ENCODE measurements at places on chromosomes 6 and 20.

DNA sequence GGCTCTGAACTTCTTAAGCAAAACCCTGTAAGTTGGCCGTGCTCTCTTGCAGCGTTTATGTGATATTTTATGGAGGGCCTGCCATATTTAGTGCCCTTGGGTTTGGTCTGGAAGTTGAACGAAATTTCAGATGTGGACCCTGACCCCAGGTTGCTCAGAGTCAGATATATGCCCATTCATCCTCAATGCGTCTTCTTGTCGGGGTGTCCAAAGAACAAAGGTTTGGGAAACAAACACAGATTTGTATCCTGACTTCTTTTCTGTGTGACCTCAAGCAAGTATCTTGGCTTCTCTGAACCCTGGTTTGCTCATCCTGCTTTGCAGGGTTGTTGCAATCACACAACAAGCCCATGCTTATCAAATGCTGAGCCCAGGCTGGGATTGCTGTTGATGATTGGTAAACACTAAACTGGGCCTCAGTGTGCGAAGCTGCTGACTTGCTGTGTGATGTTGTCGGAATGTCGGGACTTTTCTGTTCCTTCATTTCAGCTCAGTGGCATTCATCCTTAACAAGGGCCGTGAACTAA lies 103.5 kb upstream of the PTPN1 start:
- no peak for DNase-seq

DNA sequence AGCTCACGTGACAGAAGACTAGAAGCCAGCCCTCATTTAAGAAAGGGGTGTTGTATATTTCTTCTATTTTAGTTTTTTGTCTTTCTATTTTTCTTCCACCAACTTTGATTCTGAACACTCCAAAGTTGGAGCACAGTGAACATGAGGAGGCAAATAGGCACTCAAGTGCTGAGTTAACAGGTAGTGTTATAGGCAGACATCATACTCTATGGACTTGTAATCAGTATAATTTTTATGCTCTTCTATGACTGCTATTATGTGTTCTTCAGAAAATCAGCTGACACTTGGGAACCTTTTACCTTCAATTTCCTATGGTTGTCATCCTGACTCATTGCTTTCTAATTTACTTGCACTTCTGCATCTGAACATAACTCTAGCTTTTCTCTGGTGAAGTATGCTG lies 396.3 kb upstream of the EYS start:
- no peak for DNase-seq

- DNase-seq = no peak
These were observed 586.6 kb downstream of the KIF16B start for GRCh38 chr20:15986690-15987089.

GRCh38 chr6:26235302-26235670 lies 129.7 kb upstream of the BTN3A2 start:
- DNase-seq = peak; percentile 21

DNA sequence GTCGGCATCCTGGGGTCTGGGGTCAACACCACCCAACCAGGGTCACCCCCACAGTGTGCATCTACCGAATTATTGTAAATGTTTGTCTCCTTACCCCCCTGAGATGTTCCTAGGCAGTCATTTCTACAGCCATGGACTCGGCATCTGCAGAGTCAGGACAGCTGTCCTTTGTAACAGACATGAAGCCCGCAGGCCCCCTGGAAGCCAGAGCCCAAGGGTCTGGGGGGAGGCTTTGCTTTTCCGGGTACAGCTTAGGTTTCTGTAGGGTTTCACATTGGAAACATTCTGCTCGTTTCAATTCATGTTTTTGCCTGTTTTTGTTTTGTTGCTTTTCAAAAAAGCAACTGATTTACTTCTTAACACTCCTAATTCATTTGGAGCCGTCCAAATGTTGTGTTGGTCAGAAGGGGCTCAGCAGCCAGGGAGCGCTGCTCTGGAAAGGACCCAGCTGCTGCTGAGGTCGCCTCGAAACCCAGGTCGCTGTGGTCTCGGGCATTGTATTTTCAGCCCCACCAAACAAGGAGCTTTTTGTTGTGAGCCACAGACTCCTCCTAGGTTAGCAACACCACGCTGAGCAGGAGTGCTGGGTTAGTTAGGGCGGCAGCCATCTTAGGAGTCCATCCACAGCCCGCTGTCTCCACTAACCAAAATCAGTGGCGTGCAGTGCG lies 160.4 kb downstream of the TMEM242 start:
- DNase-seq = no peak

- no peak for DNase-seq
These were observed 6.6 kb downstream of the SLC2A4RG start for GRCh38 chr20:63745961-63746731.

GRCh38 chr6:164660781-164661180 lies 648.6 kb downstream of the C6orf118 start:
- no peak for DNase-seq

GRCh38 chr6:127031511-127031910 lies 87.0 kb upstream of the RSPO3 start:
- no peak for DNase-seq

DNA sequence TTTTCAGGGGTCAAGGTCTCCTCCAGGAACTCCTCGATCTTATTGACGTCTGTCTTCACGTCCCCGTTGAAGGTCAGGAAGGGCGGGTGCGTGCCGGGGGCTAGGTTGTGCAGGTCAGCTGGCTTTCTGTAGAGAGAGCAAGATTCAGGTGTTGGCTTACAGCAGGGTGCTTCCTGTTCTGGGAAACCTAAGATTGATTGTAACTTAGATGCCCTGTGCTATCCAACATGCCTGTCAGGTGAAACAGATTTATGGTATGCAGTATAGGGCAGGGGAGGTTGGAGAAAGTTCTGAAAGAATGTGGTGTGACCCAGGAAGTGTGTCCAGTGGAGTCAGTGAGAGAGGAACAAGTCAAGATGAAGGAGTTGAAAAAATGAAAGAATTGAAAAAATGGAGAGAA lies 66.4 kb downstream of the CLIC5 start:
- DNase-seq = peak; percentile 28

DNA sequence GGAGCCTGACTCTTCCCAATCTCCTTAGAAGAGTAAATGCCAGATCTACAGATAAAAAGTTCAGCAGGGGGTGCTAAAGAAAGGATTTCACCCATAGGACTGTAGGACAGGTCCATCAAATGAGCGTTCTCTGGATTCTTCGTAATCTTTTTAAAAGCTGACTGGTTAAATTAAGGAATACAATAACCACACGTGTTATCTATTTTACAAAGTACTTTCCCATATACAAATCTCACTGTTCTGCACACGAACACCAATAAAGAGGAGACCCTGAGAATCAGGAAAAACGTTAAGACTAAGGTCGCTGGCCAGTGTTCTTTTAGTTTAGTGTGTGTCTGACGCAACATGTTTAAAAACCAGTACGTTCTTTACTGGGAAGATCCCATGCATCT lies 542 bp downstream of the TUBE1 start:
- peak; percentile 54 for DNase-seq

DNA sequence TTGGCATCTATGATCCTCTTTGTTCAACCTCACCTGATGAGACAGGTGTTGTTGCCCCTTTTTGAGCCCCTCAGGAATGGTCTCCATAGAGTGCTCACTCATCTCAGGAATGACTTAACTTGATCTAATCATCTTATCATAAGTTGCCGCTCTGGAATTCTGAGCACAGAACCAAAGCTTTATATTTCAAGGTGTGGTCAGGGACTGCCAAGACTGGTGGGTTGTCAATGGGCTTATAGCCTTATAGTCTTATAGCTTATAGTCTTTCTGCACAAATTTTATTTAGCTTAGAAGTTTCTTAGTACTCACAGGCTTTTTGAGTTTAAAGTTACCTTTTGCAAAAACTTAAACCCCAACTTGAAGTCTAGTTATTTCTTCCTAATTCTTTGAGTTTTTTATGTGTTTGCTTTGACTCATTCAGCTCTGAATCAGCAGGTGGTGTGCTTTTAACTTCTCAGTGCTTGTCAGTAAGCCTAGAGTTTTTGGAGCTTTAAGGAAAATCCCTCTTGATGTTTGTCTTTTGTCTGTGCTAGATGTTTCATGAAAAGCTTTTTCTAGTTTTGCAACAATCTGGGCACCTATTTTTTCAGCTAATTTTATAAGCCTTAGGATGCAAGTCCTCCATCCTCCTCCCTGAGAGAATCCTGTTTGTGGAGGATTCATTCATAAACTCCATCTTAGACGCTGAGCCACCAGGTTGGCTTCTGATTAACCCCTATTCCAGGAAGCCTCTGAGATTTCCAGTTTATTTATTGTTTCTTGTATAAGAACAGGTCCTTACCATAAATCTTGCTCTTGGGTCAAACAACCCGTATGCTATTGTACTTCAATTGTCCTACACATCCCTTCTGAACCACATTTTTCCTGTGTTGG lies 72.3 kb upstream of the SSTR4 start:
- DNase-seq = no peak

GRCh38 chr20:53964067-53964466 lies 106.3 kb downstream of the BCAS1 start:
- no peak for DNase-seq

GRCh38 chr6:6790891-6791290 lies 202.4 kb downstream of the LY86 start:
- DNase-seq = no peak

DNA sequence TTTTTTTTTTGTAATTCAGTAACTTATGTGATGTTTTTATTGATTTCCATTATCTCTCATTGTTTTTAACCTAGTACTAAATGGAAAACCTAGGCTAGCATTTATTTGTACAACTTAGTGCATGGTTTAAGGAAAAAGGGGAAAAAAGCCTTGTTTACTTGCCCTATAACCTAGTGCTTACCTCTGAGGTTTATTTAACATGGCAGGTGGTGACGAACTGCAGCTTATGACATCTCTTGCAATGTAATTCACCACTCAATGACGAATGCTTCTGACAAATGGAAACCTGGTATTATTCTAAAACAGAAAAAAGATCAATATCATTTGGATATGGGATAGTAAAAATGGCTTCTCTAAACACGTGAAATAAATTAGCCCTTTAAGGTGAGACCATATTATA lies 618.6 kb upstream of the FLRT3 start:
- no peak for DNase-seq

GRCh38 chr20:45209924-45210323 lies 3.1 kb downstream of the SEMG1 start:
- DNase-seq = no peak

DNA sequence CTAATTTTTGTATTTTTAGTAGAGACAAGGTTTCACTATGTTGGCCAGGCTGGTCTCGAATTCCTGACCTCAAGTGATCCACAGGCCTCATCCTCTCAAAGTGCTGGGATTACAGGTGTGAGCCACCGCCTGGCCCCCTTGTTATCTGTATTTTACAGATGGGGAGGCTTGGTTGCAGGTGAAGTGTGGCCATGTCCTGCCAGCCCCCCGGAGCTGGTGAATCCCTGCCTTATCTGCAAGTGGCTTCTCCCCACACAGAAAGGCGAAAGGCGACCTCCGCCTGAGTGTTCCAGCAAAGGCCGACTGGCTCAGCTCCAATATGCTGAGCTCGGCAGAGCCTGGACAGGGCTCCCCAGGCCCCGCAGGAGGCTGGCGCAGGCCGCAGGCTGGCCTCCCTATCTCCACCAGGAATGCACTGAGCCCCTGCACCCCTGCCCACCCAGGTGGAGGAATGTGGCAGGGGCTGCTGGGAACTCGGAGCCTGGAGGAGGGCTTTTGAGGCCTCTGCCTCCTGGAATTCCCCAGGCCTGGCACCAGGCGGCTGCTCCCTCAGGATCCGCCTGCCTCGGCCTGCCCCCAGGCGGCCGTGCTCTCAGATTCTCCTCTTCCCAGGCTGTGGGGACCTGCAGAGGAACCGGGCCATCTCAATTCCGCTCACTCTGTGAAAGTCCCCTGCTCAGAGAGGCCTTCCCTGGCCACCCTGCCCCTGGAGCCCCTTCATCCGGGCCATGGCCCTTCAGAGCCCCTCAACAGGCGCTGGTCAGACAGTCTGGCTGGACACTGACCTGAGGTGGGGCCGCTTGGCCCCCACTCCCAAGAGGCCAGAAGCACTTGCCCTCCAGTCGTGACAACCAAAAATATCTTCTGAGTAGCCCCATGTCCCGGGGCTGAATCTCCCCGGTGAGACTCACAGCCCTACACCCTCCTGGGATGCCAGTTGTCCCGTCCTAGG lies 9.3 kb upstream of the LAMA5 start:
- DNase-seq = peak; percentile 94

GRCh38 chr6:37015532-37015931 lies 10.1 kb downstream of the FGD2 start:
- no peak for DNase-seq

- peak; percentile 14 for DNase-seq
These were observed 403.6 kb downstream of the PLCB1 start for GRCh38 chr20:8535403-8536261.

DNA sequence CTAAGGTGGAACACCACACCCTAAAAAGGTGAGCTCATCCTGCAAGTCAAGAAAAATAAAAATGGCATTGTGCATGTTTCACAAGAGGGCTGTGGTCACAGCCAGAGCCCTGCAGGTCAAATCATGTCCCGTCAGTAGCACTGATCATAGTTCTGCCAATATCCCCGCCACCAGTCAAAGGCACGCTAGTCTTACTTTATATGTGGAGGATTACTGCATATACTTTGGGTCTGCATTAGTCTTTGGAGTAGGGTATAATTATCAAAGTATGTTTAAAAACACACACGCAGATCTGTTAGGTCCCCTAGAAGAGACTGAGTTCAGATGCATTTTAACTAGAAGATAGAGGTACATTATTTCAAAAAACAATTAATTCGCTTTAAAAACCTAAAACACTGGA lies 1.8 kb downstream of the PERP start:
- DNase-seq = no peak

DNA sequence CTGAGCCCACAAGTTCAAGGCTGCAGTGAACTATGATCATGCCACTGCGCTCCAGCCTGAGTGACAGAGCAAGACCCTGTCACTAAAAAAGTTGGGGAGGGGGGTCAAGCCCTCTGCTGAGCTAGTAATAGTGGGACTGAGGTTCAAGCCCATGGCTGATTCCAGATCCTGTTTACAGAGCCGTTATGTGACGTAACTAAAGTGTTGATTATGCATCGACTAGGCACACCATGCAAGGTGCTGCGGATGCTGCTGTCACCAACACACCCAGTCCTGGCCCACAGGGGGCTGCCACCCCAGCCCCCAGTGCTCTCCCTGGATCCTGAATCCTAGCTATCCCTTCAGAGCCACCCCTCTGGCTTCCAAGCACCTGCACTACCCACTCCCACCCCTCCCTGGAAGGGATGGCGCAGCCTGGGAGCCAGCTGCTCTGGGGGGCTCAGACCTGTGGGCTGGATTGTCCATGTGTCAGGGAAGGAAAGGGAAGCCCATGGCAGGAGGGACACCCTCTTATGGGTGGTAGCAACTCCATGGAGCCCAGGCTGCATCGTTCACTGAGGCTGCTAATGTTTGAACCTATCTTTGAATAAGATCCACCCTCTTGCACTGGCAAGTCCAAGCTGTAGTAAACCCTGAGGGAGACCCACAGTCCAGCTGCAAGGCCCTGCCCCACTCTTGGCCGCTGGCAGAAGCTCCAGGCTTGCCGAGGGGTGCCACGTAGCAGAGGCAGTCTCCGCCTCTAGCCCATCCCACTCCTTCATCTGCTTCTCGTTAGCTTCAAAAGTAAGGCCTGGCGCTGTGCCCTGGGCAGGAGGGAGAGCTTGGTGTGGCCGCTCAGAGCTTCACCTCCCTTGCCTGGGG lies 95.0 kb downstream of the SNX5 start:
- peak; percentile 95 for DNase-seq

GRCh38 chr6:106103728-106104109 lies 17.6 kb downstream of the PRDM1 start:
- DNase-seq = peak; percentile 48

GRCh38 chr6:14571746-14572145 lies 454.2 kb downstream of the CD83 start:
- DNase-seq = no peak

Measured in astrocyte of the hippocampus (primary cell).